Stomach (tissue), 19 donors: ENCODE measurements at places on chromosomes 12 and 14.

DNA sequence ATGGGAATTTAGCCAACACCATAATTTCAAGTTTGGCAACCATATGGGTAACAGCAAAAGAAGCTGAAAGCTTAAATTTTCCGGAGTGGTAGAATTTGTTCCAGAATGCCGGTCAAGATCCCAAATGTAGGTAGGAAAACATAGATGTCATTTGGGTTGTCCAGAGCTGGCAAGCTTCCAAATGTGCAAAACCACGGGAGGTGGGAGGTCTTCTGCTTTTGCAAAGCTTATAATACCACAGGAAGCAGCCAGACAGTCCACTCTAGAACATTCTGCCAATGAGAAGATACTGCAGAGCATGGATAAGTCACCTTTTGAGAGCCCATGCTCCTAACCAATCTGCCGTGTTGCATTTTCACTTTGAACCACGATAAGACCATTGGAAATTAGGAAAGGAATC, 26.4 kb upstream of the BATF start:
- DNase-seq: no peak

- DNase-seq: no peak
Measured at GRCh38 chr12:70822412-70822811, 98.1 kb downstream of the PTPRR start.

GRCh38 chr14:74356892-74357575, 8.8 kb downstream of the VRTN start:
- no peak for DNase-seq

DNA sequence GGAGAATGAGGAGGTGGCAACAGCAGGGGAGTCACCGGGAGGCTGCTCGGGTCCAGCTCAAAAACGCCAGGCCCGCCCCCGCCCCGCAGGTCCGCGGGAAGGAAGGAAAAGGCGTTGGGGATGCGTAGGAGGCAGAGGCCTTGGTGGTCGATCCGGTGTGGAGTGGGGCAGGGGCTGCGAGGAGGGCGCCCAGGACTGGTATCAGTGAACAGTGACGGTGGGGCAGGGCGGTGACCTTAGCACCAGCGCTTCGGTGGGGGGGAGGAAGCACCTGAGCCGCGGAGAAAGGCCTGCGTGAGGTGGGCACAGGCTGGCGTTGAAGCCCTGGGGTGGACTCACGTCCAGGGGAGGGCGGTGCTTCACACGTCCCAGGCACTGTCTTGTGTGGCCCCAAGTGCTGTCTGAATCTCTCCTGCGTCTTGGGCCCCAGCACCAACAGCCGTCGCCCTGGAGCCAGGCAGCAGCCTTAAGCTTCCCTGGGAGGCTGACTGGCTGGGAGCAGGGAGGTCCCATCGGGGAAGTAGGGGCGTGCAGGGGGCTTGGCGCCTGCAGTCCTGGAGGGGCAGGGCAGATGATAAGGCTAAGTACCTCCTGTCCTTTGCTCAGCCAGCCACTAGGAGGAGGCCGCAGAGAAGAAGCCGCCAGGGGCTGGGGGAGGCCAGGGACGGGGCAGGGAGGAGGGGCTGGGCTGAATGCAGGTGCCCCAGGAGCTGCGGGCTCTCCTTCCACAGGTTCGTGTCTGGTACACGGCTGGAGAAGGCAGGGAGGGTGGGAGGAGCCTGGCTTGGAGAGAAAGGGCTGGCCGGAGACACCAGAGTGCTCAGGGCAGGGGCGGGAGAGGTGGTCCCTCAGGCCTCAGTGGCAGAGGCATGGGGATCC, 26.5 kb downstream of the ZBTB42 start:
- peak; percentile 80 for DNase-seq

DNA sequence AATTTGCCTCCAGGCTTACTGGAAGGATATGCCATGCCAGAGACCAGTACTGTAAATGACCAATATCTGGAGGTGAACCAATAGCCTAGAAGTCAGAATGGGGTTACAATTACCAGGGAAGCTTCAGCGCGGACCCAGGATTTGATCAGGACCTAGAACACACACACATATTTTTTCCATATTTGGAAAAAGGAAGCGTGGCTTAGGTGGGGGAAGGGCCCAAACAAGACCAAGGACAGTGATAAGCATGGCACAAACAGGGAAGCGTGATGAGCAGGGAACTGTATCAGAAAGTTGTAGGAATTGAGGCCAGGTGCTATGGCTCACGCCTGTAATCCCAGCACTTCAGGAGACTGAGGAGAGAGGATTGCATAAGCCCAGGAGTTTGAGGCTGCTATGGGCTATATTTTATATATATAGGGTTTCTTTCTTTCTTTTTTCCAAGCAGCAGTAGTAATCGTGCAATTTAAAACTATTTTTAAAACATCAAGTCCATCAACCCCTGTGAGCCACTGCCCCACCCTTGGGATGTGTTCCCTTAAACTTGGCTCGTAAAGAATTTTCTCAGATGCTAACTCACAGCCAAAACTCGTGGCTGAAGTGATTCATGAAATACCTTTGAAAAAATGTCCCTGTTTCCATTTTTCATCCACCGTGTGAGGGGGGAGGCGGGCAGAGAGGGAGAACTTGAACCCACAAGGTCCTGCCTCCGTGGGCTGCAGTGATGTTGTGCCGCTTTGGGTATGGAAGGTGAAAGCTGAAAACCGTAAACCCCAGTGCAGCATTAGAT, 16.7 kb downstream of the HRK start:
- DNase-seq: no peak

DNA sequence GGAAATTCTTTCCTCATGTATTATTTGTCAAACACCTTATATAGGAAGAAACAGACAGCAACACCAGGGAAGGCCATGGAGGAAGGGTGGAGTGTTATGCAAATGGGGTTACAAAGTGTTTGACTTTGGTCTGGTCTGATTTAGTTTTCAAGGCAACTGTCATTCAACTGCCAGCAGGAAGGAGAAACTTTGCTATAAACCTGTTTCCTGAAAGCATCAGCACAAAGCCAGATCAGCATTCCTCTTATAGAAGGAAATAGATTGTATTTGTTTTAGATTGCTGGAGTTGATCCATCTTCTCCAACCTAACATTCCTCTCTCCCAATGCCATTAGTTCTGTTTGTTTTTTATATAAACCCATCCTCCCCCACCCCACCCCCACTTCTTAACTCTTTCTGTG, 65.7 kb downstream of the STAB2 start:
- DNase-seq: no peak

DNA sequence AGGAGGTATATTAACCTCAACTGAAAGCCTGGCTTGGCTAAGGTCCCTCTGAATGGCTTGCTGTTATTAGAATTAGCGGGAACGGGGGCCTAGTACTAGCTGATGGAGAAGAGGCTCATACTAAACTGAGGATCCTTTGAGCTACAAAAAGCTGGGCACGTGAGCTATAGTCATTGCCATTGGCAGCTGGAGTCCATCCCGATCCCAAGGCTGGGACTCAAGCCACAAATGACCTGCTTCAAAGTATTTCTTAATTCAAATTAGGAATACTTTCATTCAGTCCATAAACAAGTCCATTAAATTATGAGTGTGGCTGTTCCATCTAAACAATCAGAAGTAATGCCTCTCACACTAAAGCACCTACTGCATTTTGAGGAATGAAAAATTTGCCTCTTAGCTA, 114.5 kb downstream of the DACT1 start:
- no peak for DNase-seq

- DNase-seq: no peak
Measured at GRCh38 chr12:129145381-129145780, 292.1 kb downstream of the GLT1D1 start.
